CD4-positive, alpha-beta memory T cell (primary cell): ENCODE measurements at places on chromosomes 7 and 10. TPM values are rescaled to one million over a fixed set of nuclear protein-coding genes. Genes with fewer than 3 reads are reported as not detected.

Gene CPA4
- not detected for total RNA-seq

DNA sequence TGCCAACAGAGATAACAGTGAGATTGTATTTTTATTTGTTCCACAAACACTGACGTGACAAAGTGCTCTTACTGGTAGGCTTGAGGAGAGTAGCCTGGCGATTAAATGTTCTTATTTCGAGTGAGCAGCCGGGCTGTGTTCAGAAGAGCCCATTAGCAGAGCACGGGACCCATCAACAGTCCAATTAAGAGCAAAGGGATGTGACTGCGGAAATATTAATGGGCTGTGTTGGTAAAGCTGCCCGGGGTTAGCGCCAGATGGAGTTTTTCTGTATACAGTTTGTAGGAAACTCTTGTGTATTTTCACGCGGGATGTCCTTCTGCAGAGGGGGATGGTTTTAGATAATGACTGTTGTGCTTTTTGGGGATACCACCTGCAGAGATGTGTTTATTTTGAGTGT is 104.3 kb downstream of the KIAA1217 start:
- no peaks in the 10 kb centered on the region for H3K27me3 ChIP-seq
- no peaks in the 10 kb centered on the region for H3K4me1 ChIP-seq
- H3K27ac ChIP-seq = no peak overlapping the region
- no peak for DNase-seq

Gene TAS2R5
- 4.9 TPM for total RNA-seq

GRCh38 chr10:33126742-33127141 is 168.7 kb upstream of the ITGB1 start:
- no peaks in the 10 kb centered on the region for H3K27me3 ChIP-seq
- no peak overlapping the region for H3K4me3 ChIP-seq

GRCh38 chr10:101000915-101001658 is 1.5 kb downstream of the LZTS2 start:
- H3K27me3 ChIP-seq = no peaks in the 10 kb centered on the region
- H3K4me1 ChIP-seq = peaks cover 24% of the 10 kb centered on the region
- no peak overlapping the region for H3K27ac ChIP-seq
- no peak overlapping the region for H3K4me3 ChIP-seq

GRCh38 chr10:95406651-95407280 is 116.0 kb upstream of the PDLIM1 start:
- H3K36me3 ChIP-seq = no peaks in the 10 kb centered on the region
- no peak overlapping the region for H3K27ac ChIP-seq
- no peak for DNase-seq
- H3K4me3 ChIP-seq = no peak overlapping the region
- H3K27me3 ChIP-seq = no peaks in the 10 kb centered on the region

Gene CDK5
- 6.3 TPM for total RNA-seq

GRCh38 chr7:26153823-26154783 is 2.1 kb downstream of the NFE2L3 start:
- H3K27me3 ChIP-seq = no peaks in the 10 kb centered on the region
- peak overlapping the region; percentile 93 for H3K4me3 ChIP-seq

- no peak overlapping the region for H3K27ac ChIP-seq
- no peaks in the 10 kb centered on the region for H3K27me3 ChIP-seq
- no peak overlapping the region for H3K4me3 ChIP-seq
- no peaks in the 10 kb centered on the region for H3K4me1 ChIP-seq
- H3K36me3 ChIP-seq = no peaks in the 10 kb centered on the region
Measured at GRCh38 chr10:66834802-66835201, 91.0 kb upstream of the LRRTM3 start.

DNA sequence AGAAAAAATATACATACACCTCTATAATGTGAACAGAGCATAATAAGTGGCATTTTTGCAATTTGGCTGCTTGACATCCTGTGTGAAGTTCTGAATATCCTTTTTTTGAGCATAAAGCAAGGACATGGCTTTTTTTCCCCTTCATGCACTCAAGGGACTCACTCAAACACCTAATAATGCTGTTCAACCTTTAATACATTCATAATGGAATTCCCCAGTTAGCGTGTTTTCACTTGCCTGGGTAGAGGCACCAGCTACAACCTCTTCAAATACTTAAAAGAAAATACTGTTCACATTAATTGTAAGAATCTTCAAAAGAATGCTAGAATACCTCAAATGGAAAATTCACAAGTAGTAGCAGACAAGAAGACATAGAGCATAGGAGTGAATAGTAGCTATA is 316.8 kb downstream of the PCDH15 start:
- H3K36me3 ChIP-seq = no peaks in the 10 kb centered on the region
- H3K4me3 ChIP-seq = no peak overlapping the region
- DNase-seq = no peak
- no peaks in the 10 kb centered on the region for H3K27me3 ChIP-seq

DNA sequence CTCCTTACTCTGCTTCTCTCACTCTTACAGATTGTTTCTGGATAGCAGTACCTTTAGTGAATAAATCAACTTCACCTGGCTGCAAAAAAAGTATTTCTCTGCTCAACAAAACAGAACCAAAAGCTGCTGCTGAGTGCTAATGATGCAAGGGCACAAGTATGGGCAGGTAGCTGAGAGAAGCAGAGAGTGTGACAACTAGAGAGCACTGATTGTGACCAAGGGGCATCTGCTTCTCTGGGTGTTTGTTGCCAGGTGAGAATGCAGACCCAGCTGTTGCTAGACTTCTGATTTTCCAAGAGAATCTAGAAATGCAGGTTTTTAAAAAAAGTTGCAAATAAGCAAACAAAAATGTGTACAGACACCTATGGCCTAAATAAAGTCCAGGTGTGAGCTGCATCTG is 25.3 kb upstream of the PPIF start:
- H3K4me3 ChIP-seq = peak overlapping the region; percentile 41
- peaks cover 95% of the 10 kb centered on the region for H3K4me1 ChIP-seq
- no peak for DNase-seq
- H3K27me3 ChIP-seq = no peaks in the 10 kb centered on the region
- H3K27ac ChIP-seq = peak overlapping the region; percentile 37

Gene HOXA5
- not detected for total RNA-seq

Gene SFTPD
- total RNA-seq = not detected

DNA sequence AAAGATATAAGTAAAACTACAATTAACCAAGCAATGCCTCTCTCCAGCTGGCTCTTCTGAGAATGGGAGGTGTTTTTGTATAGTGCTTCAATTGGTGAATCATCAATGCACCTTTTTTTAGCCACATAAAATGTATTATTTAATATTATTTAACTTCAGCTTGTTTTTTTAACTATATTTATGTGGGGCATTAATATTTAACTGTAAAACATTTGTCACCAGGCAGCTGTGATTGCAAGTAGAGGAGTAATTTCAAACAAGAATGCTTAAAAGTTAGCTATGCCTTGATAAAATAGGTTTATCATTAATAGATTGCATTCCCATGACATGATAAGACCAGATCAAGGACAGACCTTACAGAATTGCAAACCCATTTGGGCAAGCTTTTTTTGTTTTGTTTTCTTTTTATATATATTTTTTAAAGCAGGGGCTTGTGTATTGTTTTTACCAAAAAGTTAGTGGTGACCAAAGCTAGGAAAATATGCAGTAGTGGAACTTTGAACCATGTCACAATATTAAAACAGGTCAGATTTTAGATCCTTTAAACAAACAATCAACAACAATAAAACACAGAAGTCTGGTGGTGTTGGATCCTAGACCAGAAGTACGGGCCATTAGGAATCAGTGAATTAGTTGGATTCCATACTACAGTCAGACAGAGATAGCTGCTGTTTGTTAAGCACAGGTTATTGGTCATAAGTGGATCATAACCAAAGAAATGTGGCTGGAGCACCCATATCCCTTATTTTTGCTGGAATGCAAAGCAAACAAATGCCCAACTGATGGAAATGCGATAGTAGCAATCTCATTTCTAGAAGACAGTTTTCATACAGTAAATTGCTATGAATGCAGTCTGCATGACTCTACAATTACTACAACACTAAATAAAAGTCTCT is 2.9 kb downstream of the CAV2 start:
- H3K4me1 ChIP-seq = peaks cover 18% of the 10 kb centered on the region
- peaks cover 24% of the 10 kb centered on the region for H3K27me3 ChIP-seq
- DNase-seq = no peak
- no peak overlapping the region for H3K4me3 ChIP-seq
- H3K36me3 ChIP-seq = no peaks in the 10 kb centered on the region
- no peak overlapping the region for H3K27ac ChIP-seq

DNA sequence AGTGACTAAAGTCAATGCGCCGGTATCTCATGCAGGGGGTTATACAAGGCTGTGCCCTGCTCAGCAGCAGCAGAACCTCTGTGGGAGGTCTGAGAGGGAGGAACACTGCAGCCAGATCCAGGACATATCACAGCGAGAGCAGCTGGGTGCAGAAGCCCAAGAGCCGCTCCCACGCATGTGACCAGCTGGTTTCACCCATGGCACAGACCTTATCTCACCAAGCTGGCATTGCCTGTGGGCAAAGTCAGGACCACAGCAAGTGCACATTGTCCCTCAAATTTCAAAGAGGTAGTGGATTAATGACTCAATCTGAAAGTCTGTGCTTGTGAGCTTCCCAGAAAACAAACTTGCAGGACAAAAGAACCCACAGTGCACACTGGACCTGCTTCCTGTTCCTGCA is 31.6 kb upstream of the AKR1C1 start:
- DNase-seq = no peak
- H3K27ac ChIP-seq = no peak overlapping the region
- no peaks in the 10 kb centered on the region for H3K4me1 ChIP-seq
- H3K4me3 ChIP-seq = no peak overlapping the region
- H3K27me3 ChIP-seq = no peaks in the 10 kb centered on the region
- H3K36me3 ChIP-seq = no peaks in the 10 kb centered on the region

Gene CD36
- 4.3 TPM for total RNA-seq

Gene RELN
- not detected for total RNA-seq

Gene OR2A12
- not detected for total RNA-seq

GRCh38 chr10:119688033-119688508 is 36.9 kb downstream of the BAG3 start:
- H3K27ac ChIP-seq = no peak overlapping the region
- no peak for DNase-seq
- no peak overlapping the region for H3K4me3 ChIP-seq

GRCh38 chr7:50939021-50939420 is 156.3 kb upstream of the GRB10 start:
- H3K4me1 ChIP-seq = no peaks in the 10 kb centered on the region
- no peaks in the 10 kb centered on the region for H3K27me3 ChIP-seq
- no peak overlapping the region for H3K4me3 ChIP-seq
- H3K27ac ChIP-seq = no peak overlapping the region

Gene EMX2
- not detected for total RNA-seq

Gene NKX2-3
- total RNA-seq = not detected

GRCh38 chr7:79774150-79774549 is 320.7 kb upstream of the MAGI2 start:
- H3K36me3 ChIP-seq = no peaks in the 10 kb centered on the region
- no peak overlapping the region for H3K27ac ChIP-seq
- no peak for DNase-seq
- H3K4me3 ChIP-seq = no peak overlapping the region
- H3K27me3 ChIP-seq = no peaks in the 10 kb centered on the region
- H3K4me1 ChIP-seq = no peaks in the 10 kb centered on the region

Gene SUN3
- total RNA-seq = not detected

GRCh38 chr10:44051091-44051490 is 333.8 kb downstream of the CXCL12 start:
- no peak overlapping the region for H3K4me3 ChIP-seq
- H3K27me3 ChIP-seq = no peaks in the 10 kb centered on the region
- H3K4me1 ChIP-seq = no peaks in the 10 kb centered on the region
- no peak for DNase-seq
- no peaks in the 10 kb centered on the region for H3K36me3 ChIP-seq

Gene ADCYAP1R1
- total RNA-seq = not detected

DNA sequence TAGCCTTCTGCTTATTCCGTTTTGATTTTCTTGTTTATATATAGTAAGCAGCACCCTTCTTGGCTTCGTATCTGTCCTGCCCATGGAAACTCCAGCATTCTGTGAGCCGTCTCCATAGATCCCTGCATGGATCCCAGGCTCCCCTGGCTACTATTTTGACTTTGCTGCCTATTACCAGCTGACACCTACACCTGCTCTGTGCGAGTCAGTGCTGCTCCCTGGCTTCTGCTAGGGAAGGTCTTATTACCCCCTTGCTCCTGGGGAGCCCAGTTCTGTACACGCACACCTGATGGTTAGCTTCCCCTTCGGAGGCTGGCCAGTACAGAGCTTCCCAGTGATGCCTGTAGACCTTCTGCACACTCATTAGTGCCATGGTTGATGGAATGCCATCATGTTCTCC is 35.4 kb downstream of the NACAD start:
- no peak overlapping the region for H3K27ac ChIP-seq
- H3K36me3 ChIP-seq = peaks cover 43% of the 10 kb centered on the region
- H3K4me1 ChIP-seq = peaks cover 55% of the 10 kb centered on the region
- DNase-seq = no peak
- H3K27me3 ChIP-seq = no peaks in the 10 kb centered on the region

Gene PON1
- total RNA-seq = not detected

- no peaks in the 10 kb centered on the region for H3K4me1 ChIP-seq
- H3K4me3 ChIP-seq = no peak overlapping the region
- no peaks in the 10 kb centered on the region for H3K36me3 ChIP-seq
- no peaks in the 10 kb centered on the region for H3K27me3 ChIP-seq
- no peak overlapping the region for H3K27ac ChIP-seq
- no peak for DNase-seq
Measured at GRCh38 chr7:142134909-142135308, 23.4 kb downstream of the MGAM2 start.

- no peaks in the 10 kb centered on the region for H3K4me1 ChIP-seq
- no peak for DNase-seq
- no peak overlapping the region for H3K4me3 ChIP-seq
- peaks cover 8% of the 10 kb centered on the region for H3K36me3 ChIP-seq
- no peaks in the 10 kb centered on the region for H3K27me3 ChIP-seq
Measured at GRCh38 chr10:21753497-21754270, 219.7 kb downstream of the MLLT10 start.

DNA sequence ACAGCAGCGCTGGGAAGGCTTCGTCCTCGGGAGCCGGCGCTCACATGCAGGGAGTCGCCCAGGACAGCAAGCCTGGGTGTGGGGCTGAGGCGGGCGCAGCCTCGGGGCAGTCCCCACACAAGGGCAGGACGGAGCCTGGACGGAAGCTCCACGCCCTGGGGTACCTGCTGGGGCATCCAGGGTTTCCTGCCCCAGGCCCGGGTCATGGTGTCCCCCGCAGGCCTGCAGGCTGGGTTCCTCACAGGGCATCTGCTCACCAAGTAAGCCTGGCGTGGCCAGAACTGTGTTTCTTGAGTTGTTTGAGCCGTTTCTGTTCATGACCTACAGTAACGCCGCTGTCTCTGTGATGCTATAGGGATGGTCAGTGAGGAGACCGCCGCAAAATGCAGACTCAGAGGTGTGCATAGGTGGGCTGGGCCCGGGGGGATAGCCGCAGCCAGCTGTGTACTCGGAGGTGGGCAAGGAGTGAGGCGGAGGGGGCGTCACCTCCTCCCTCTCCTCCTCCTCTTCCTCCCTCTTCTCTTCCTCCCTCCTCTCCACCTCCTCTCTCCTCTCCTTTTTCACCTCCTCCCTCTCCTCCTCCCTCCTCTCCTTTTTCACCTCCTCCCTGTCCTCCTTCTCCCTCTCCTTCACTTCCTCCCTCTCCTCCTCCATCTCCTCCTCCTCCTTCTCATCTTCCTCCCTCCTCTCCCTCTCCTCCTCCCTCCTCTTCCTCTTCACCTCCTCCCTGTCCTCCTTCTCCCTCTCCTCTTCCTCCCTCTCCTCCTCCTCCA is 438.9 kb downstream of the DNAJB6 start:
- H3K36me3 ChIP-seq = no peaks in the 10 kb centered on the region
- H3K4me3 ChIP-seq = no peak overlapping the region
- no peak for DNase-seq

Gene LIPK
- not detected for total RNA-seq
